ENCODE measurements at places on chromosomes 5 and 9.

GRCh38 chr5:141547488-141547887 is 58.6 kb downstream of the PCDHGC5 start:
- no peak for DNase-seq

- DNase-seq: no peak
These were observed 8.5 kb upstream of the MARCOL start for GRCh38 chr5:148229840-148230239.

GRCh38 chr5:131974956-131975726 is 29.7 kb upstream of the MEIKIN start:
- DNase-seq: no peak

DNA sequence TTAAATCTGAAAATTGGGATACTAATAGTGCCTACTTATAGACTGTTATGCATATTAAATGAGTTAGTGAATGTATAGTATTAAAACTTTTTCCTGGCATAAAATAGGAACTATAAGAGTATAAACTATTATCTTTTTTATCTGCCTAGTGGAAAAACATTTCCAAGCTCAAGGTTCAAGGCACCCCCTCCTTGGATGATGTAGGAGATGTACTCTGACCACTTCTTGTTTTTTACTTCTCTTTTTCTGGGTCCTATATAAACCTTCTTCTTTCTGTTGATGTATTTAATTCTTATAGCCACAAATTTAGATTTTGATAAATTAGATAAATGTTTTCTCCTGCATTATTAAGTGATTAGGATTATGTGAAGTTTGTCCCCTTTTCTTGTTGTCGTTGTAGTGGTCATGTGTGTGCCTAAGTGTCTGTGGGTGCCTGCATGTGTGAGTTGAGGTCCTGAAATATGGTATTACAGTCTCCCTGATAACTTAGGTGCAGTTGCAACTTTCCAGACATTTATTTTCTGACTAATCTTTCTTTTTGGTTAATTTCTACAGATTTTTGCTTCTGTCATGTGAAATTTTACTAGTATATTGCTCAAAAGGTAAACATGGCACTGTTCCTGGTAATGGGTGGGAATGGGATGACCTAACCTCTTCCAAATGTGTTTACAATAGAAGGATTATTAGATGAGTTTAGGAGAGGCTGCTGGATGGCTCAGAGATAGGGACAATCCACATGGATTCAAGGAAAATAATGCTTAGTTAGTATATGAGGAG is 160.8 kb upstream of the CDKN2B start:
- DNase-seq: no peak

DNA sequence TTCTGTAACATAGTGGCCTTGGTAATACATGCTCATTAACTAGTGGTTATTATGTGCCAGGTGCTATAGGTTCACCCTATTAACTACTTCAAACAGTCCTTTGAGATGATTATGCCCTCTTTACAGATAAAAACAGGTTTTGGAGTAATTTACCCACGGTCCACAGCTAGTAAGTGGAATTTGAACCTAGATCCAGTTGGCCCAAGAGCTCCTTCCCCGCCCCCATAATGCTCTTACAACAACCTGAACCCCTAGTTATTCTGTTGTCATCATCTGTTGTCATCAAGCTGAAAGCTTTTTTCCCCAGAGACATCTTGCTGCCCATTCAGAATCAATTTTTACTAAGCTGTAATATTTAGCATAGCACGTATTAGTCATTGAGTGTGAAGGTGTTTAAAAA is 23.2 kb downstream of the XPA start:
- no peak for DNase-seq

GRCh38 chr5:33338336-33339110 is 102.2 kb upstream of the TARS1 start:
- DNase-seq: no peak

DNA sequence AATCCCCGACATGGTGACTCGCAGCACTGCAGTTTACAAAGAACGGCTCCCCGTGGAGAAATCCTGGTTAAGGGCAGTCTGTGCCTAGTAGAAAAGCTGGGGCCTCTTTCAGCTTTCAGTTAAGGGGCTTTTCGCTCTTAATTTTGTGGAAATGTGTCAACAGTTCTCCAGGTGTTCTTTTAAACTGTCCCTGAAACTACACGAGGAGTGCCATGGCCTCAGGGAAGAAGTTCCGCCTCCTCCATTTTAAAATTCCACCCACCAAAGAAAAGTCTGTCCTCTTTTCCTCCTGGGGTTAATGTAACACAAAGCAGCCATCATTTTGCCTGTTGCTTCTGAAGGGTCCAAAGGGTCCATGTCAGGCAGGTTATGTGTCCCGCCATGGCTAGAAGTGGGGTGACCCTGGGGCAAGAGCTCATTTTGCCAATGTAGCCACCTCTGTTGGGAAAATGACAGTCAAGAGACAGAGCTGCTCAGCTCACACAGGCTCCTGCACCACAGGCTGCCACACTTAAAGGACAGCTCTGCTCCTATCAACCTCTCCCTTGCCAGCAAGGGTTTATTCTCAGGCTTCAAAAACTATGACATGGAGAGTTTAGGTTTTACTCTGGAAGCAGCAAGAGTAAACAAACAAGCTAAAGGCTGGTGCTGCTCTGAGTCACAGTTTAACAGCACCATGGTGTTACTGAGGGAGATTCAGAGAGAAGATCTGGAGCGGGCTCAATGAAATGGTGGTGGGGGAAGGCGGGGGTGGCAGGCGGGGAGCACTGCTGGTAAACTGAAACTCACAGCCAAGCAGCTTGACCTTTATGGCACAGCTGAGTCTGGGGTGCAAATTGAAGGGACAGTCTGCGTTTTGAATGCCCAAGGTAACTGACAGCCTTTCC is 3.2 kb downstream of the WHRN start:
- DNase-seq: no peak
